Natural killer cell treated with Interleukin-12 subunit alpha and Interleukin-12 subunit beta and Interleukin-15 and Interleukin-18, amount 100 ng/mL, for 72 hours (primary cell): ENCODE measurements at places on chromosomes 13 and 19.

- DNase-seq: no peak
Measured at GRCh38 chr19:54561840-54562239, 11.8 kb upstream of the LILRA2 start.

GRCh38 chr19:55133639-55134444, 15.2 kb downstream of the TNNT1 start:
- peak; percentile 25 for DNase-seq

DNA sequence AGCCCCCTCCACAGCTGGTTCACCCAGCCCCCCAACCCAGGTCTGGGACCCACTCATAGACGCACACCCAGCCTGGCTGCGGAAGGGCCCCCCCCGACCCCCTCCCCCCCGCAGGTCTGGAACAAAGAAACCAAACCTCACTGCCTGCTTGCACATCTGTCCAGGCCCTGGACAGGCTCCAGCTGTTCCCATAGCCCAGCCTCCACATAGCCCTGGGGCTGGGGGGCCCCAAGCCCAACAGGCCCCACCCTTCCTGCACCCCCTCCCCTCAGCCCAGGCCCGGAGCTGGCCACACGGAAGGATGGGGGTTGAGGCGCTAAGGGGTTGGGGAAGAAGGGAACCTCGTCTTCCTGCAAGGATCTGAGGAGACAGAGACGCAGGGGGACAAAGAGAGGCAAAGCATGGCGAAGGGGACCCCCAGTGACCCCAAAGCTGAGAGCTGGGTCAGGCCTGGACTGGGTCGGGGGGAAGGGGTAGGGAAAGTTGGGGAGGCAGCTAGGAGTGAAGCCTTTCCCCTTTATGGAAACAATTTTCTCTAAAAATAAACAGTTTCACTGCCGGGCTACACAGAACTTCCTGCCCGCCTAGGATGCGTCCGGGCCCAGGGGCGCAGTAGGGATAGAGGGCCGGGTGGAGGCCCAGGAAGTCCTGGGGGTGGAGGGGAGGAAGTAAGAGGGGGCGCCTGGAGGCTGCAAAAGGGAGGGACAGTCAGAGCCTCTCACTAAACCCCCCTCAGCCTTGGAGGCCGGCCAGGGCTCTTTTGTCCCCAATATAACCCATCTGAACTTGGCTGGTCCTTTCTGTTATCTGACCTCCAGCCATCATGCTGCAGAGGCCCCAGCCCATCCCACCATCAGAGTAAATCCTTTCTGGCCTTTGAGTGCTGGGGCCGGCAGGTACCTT, 2.4 kb downstream of the KANK2 start:
- DNase-seq: no peak

DNA sequence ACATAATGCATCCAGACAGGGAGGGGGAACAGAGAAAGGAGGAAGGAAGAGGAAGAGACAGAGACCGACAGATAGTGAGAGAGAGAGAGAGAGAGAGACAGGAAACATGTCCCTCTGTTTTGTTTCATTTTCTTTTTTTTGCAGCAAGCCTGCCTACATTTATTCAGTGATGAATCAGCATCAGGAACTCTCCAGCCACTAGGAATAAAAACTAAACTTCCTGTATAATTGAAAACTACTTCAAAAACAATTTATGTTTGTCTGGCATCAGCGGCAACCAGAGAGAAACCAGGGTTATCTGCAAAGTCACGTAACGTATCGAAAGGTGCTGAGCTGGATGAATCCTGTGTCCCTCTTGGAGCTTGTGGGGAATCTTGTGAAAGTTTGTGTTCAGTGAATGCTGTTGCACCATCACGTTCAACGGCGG, 148.6 kb upstream of the SOX21 start:
- no peak for DNase-seq

DNA sequence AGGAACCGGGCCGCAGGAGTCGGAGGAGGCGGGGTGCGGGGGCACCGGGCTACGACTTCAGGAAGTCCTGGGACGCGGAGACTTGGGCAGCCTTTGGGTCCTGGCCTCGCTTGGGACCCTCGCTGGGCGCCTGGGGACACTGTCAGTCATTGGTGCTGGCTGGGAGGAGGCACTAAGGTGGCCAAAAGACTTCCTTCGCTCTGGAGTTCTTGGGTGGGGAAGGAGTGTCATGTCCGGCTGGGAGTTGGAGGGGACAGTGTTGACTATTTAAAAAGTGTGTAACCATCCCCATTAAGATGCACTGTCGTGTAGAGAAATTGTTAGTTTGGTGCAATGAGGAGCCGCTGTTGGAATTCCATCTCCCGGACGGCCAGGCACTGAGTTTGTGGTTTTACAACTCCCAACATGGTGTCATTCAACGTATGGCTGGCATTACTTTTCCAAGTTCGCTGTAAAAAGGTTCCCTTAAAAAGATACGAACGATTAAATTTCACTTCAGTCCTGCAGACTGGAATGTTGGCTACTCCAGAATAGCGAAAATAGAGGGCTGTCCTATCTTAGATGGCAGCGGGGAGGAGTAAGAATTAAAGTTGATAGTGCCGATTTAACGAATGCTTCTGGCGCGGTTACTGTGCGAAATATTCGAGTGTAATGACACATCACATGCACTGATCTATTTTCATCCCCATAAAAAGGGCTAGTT, 776 bp downstream of the DNAJC3 start:
- DNase-seq: no peak

DNA sequence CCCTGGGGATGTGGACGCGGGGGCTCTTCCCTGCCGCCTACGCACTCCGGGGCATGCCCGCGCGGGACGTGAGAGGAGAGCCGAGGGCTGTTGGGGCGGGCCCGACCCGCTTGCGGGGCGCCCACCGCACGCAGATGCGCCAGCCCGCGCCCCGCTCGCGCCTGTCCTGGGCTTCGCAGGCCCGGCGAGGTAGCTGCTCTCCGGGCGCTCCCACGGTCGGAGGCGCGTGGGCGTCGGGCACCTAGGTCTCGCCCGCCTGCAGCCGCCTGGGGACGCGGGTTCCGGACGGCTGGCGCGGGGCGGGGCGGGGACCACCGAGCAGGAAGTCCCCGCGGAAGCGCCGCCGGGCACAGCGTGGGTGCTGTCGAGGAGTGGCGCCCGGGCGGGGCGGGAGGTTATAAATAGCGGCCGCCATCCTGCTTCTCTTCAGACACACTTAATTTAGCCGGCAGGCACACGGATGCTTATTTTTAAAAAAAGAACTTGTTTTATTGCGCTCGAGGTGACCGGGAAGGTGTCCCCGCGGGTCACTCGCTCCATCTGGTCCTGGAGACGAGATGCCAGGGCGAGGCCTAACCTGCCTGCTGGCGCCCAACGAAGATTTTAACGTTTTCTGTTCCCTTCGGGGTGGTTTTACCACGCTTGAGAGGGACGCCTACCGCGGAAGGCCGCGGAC, 561 bp upstream of the GJA3 start:
- DNase-seq: peak; percentile 70

- no peak for DNase-seq
Measured at GRCh38 chr13:90750021-90750420, 597.5 kb upstream of the MIR17HG start.

GRCh38 chr19:13865571-13866462, 11.1 kb upstream of the NANOS3 start:
- no peak for DNase-seq

DNA sequence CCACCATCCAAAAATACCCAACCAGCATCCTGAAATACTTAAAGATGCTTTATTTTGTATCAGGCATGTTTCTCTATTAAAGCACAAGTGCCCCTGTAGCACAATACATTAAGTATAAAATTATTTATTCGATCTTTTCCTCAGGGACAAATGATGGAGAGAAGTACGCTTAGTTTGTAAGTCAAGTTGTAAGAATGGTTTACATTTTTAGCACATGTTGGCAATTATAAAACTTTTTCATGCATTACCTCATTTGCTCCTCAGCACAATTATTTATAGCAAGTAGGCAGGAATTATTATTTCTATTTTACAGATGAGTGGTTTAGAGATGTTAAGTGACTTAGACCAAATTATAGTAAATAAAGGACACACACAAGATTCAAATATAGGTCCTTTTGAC, 232.6 kb upstream of the HTR2A start:
- DNase-seq: no peak

- no peak for DNase-seq
Measured at GRCh38 chr19:17654993-17655392, 33.2 kb downstream of the UNC13A start.

GRCh38 chr19:6239871-6240676, 39.7 kb downstream of the MLLT1 start:
- no peak for DNase-seq

DNA sequence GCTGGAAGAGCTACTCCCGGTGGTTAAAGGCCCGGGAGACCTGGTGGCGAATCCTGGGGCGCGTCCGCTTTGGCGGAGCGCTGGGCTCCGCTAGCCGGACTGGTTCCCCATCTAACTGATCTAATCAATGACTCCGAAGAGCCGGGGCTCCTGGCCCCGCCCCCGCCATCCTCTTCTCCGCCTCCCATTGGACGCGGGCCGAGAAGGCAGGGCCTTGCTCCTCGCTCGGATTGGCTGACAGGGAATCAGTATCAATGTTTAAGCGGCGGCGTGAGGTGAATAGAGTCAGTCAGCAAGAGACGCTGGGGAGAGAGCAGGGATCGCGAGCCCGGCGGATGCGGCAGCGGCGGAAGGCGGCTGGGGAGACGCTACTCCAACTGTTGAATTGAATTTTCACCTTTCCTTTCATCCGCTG, 1.7 kb upstream of the PCDH17 start:
- DNase-seq: peak; percentile 61

- no peak for DNase-seq
Measured at GRCh38 chr13:48167866-48168265, 65.1 kb upstream of the ITM2B start.

GRCh38 chr19:7830272-7830771, 304 bp downstream of the EVI5L start:
- DNase-seq: no peak

DNA sequence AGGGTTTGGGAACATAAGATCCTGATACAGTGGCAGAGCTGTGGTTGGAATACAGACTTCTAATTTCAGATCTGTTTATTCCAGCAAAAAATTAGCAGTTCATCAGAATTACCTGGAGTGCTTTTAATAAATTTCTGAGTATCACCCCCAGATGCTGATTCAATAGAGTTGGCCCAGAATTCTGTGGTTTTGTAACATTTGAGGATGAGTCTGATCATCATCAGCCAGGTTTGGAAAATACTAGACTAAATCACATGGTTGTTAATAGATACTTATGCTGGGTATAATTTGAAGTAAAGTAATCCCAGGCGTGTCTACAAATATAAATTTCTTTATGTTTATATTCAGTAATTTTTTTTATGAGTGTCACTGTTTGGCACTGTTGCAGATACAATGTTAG, 4.8 kb downstream of the USPL1 start:
- no peak for DNase-seq

GRCh38 chr13:113226873-113227450, 17.5 kb downstream of the CUL4A start:
- no peak for DNase-seq

DNA sequence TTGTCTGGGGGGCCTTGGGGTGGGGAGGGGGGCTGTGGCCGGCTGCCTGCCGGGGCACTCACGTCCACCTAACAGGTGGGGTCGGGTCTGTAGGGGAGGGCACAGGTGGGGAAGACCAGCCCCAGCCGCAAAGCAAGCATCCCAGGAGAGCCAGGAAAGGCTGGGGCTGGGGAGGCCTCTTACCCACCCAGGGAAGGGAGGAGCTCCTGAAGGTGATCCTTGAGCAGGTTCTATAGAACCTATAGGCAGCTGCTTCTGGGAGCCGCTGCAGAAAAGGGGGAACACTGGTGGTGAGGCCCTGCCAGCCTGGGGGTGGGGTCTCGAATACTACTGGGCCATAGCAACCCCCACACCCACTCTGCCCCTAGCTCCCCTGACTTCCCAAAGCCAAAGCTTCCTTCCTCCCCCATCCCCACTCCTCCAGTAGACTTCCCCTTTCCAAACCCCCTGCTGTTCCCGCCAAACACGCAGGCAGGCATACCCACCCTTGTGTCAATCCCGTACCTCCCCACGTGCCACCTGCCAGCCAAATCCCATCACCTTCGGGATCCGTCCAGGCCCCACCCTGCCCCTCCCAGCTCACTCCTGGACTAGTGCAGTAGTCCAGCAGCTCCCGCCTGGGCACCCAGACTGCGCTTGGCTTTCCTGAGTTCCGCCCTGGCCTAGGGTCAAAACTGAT, 5.6 kb downstream of the KLF16 start:
- DNase-seq: no peak

DNA sequence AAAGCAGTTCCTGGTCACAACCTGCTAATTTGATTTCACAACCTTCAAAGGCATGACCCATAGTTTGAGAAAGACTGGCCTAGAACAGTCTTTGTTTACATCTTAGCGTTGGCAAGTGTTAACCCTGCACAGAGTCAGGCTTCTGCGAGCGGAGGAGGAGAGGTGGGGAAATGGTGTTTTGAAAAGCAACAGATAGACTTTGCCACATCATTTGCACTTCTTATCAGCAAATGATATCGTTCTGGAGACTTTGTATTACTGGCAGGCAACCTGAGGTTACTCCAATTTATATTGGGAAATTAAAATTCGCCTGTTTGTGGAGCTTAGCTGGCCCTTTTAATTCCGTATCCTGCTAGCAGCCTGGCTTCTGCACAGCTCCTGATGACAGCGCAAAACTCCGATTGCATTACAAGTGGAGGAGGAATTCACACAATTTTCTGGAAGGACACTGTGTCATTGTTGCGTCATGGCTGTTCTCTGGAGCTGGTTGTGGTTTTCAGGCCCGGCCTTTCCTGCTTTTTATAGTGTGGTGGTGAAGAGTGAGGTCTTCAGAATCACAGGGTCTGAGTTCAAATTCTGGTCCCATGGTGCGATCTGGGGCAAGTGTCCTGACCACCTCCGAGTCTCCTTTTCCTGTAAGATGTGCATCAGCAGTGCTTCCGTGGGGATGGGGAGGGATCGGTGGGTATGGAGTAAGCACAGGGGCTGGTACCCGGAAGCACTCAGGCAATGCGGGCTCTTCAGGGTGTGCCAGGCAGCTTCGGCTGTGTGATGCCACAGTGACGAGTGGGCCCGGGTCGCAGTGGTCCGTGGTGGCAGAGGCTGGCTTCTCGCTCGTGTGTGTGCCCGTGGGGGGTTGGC, 49.1 kb upstream of the EHD2 start:
- DNase-seq: no peak

DNA sequence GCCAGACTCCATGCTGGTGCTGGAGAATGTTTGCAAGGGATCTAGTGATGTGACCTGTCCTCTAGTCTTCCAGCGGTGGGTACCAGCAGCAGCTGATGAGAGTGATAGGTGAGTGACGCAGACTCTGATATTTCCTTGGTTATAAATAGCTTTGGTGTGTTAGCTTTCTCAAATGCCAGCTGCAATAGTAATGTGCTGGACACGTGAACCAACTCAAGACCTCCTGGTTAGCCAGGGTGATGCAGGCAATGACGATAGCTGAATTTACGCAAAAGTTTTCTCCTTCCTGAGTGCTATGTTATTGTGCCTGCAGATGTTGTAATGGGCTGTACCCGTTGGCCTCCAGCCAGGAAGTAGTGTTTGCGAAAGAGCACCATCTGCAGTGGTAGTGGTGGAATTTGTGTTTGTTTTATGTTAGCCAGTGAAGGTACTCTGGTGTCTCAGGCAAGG, 129.5 kb downstream of the CYSLTR2 start:
- DNase-seq: no peak

DNA sequence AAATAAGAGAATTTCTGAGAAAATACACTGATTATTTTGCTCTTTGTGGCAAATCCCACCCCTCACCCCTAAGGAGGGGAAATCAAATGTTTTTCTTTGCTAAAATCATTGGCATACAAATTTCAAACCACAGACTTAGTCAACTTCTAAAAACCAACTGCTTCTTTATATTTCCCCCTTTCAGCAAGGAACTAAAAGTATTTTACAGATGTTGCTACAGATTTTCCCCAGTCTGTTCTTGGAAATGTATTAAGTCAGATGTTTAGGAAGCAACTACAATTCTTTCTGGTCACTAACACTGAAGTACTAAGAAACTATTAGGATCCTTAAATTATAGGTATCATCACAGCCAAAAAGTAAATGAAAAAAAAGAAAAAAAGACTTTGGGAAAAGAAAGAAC, 6.9 kb downstream of the MTMR6 start:
- DNase-seq: no peak
